ENCODE measurements at places on chromosomes 12 and 14.

DNA sequence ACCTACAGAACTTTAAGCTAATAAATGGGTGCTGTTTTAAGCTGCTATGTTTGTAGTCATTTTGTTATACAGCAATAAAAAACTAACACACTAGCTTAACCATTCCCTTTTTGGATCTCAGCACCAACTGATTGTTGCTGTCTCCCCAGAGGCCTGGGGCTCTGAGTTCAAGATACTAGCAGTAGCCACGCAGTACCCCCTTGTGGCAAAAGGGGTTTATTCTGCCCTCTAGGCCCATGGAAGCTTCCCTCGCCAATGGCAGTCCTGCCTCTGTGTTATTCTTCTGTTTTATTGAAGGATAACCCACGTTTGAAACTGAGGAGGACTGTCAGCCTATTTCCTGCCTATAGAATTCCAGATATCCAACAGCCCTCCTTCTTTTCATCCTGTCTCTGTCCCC is 455.3 kb upstream of the ATP2B1 start:
- no peak for DNase-seq

DNA sequence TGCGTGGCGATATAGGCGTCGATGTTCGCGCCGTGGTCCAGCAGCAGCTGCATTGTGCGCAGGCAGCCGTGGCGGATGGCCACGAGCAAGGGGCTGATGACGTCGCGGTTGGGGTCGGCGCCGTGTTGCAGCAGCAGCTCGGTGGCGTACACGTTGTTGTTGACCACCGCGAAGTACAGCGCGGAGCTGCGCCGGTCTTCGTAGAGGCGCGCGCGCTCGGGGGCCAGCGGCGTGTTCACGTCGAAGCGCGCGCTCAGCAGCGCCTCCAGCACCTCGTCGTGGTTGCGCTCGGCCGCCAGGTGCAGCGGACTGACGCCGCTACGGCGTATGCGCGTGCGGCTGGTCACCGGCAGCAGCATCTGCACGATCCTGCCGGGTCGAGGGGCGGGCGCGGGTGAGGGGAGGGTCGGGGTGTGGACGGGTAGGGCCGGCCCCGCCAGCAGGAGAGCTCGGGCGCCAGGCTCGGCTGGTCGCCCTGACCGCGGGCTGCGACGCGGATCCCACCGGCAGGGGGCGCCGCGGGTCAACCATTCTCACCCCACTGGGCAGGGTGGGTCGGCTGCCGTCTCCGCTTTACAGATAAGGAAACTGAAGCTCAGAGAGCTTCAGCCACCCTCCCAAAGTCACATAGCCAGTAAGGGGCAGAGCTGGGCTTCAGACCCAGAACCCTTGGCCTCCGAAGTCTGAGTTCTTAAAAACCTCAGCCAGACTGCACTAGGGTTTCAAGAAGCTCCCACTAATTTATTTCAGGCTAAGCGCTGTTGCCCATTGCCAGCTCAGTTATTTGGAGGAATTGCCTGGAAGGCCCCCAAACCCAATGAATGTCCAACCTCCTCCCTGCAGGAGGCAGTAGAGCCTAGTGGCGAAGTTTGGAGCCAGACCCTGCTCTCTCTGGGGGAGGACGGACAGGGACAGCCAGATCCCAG is 12.4 kb downstream of the FAM181A start:
- no peak for DNase-seq

DNA sequence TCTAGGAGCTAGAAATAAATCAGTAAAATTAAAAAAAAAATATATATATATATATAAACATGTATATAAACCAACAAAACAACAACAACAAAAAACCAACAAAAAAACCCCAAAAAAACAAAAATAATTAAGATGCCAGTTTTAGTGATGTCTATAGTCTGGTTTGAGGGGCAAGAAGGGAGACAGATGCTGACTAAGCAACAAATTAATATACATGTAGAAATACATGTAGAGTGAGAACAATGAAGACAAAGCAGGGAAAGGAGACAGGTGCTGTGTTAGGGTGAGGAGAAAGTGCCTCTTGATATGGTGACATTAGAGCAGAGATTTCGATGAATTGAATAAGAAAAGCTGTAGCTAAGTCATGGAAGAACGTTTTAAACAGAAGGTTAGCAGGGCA is 477.9 kb downstream of the APAF1 start:
- DNase-seq = no peak

DNA sequence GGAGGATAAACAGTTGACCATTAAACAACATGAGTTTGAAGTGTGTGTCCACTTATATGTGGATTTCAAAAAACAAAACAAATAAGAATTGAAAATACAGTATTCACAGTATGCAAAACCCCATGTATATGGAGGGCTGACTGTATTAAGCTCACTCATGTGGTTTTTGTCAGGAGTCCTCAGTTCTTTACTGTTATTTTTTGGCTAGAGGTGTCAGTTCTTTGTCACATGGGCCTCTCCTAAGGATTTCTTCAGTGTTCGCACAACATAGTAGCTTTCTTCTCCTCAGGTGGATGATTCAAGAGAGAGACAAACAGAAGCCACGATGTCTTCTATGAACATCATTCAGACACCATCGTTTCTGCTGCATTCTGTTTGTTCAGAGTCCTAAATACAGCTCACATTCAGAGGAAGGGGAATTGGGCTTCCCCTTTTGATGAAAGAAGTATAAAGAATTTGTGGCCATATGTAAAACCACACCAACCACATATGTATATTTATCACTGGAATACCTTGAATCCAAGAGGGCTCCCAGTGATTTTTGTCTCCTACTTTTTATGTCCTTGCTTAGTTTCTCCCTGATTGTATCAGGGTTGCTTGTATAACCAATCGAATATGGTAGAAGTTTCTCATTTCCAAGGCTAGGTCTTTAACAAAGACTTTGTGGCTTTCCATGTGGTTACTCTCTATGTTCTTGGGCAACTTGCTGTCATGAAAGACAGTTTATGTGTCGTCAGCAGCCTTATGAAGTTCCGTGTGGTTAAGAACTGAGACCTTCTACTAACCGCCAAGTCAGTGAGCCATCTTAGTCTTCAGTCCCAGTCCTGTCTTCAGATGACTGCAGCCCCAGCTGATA is 18.9 kb downstream of the MNAT1 start:
- DNase-seq = no peak

DNA sequence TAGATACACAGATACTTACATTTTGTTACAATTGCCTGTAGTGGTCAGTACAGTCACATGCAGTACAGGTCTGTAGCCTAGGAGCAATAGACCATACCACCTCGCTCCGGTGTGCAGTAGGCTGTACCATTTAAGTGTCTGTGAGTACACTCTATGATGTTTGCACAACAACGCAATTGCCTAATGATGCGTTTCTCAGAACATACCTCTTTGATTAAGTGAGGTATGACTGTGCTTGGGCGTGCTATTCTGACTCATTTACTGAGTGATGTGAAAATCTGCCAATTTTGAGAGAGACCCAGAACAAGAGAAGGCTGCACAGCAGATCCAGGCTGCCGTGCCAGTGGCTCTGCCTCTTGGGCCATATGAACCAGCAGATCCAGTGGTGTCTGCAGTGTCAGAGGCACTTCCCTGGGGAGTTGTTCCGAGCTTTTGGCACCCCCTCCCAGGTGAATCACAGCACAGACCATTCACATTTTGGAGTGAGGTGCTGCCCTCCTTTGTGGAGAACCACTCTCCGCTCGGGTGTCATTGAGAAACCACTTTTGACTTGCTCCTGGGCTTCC is 20.4 kb downstream of the DLK1 start:
- no peak for DNase-seq

GRCh38 chr12:29521951-29522350 is 24.5 kb upstream of the OVCH1 start:
- no peak for DNase-seq

DNA sequence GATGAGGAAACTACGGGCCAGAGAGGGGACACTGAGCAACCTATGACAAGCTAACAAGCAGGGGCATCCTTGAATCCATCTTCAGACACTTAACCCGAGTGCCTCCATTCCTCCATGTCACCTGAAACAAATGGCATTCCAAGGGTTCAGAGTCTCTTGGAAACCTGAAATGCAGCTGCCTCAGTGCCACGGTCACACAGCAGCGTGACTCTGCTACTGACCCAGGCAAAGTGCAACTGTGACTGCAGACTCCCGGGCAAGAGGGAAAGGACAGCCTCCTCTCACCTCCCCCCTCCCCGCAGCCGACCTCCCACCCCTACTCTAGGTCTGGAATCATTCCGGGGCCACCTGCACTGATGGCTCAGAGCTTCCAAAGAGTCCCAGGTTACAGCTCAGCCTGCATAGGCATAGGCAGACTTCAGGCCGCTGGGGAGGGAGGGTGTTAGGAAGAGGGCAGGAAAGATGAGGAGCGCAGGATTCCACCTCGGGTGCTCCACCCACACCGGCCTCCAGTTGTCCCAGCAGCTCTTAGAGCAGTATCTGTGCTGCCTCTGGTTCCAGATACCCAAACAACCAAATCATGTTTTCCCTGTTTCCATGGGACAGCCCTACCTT is 53.2 kb downstream of the KCNK10 start:
- DNase-seq = no peak

DNA sequence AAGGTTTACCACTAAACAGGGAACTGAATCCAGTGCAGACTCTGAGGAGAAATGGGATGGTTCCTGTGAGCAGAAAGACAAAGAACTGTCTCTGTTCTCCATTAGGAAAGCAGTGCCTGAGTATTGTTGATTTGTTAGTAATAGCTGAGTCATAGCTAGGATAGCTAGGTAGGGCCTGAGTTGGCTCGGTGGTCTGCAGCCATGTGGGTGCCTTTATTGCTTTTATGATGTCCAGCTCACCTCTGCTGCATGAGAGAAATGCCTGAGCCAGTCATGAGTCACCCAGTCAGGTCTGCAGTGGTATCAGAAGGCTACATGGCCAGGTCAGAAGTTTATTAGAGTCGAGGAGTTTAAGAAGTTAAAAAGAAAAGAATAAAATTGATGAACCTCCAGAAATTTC is 24.2 kb downstream of the TRHDE start:
- no peak for DNase-seq

DNA sequence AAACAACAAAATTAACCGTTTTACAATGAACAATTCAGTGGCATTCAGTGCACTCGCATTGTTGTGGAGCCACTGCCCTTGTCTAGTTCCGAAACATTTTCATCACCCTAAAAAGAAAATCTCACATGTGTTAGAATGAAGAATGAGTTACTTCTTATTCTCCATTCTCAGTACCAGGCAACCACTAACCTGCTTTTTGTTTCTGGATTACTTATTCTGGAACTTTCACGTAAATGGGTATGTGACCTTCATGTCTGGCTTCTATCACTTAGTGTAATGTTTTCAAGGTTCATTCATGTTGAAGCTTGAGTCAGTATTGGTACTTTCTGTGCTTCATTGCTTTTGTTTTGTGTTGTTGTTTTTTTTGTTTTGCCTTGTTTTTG is 15.6 kb downstream of the RCOR1 start:
- DNase-seq = no peak

DNA sequence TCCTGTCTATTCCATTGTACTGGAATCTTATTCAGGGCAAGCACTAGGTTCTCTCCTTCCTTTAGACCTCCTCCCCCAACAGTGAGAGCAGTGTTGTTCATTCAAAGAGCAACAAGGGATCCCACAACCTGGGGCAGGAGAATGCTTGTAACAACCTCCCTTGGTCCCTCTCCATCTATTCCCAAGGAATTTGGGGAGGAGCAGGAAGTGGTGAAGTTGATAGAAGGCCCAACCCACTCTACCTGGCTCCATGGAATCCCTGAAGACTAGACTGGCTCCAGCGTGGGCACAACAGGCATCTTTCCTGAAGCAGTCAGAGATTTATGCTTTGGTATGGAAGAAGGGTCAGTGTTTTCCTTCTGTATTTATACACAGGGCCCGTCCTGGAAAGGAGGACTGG is 33.4 kb upstream of the CISTR start:
- DNase-seq = no peak

DNA sequence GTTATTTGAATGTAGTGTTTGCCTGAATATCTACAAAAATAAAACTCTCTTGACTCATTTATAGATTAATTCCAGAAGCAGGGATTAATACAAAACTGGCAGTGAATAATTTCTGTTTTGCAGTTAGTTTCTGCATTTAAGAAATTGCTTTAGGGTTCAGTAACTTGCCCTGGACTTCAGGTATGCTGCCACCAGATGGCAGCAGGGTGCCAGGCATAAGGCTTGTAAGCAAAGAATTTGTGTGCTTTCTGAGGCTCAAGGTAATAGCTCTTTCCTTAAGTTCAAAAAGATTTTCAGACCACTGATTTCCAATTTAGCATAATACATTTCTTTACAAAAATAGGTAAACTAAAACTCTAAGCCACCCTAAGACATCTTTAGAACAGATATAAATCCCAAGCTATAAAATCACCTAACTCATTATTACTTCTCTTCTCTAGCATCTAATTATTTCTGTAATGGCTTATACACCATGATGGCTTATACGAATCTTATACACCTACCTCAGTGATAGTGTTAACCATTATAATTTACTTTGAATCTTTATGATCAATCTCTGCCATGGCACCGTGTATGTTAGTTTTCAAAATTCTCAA is 398.3 kb downstream of the APAF1 start:
- peak; percentile 23 for DNase-seq

- no peak for DNase-seq
Measured at GRCh38 chr12:124466216-124467128, 100.9 kb downstream of the NCOR2 start.

- DNase-seq = no peak
Measured at GRCh38 chr14:51138404-51139103, 43.6 kb upstream of the TRIM9 start.

GRCh38 chr14:101719708-101720107 is 41.8 kb upstream of the PPP2R5C start:
- no peak for DNase-seq

GRCh38 chr14:86088156-86088555 is 558.2 kb downstream of the FLRT2 start:
- no peak for DNase-seq

DNA sequence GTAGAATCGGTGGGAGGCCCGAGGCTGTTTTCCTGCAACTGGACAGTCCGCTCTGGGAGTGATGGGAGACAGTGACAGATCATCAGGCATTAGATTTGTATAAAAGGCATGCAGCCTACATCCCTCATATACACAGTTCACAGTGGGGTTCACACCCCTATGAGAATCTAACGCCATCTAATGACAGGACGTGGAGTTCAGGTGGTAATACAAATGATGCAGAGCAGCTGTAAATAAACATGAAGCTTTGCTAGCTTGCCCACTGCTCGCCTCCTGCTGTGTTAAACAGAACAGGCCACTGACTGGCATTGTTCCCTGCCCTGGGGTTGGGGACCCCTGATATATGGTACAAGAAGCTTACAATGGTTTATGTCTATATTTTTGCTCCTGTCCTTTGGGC is 179.0 kb downstream of the LRFN5 start:
- DNase-seq = peak; percentile 3

DNA sequence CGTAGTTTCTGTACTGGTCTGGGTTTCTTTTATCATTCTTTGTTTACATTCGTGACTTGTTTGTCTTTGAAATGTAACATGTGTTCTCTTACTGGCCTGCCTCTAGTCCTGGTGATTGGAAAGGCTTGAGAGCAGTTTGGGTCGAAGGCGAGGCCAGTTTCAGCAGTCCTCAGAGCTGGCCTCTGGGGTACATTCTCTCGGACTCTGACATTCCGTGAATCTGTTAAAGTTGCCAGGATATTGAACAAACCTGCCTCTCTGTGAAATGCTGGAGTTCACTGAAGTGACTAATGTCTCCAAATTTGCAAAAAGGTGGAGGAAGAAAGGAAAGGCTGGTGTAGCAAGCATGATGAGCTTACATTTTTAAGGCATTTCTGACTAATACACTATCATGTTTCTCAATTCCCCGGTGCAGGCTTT is 1.5 kb downstream of the PLEKHA5 start:
- no peak for DNase-seq
